Substantia nigra (tissue), 51 donors: ENCODE measurements at places on chromosomes 12 and 14.

DNA sequence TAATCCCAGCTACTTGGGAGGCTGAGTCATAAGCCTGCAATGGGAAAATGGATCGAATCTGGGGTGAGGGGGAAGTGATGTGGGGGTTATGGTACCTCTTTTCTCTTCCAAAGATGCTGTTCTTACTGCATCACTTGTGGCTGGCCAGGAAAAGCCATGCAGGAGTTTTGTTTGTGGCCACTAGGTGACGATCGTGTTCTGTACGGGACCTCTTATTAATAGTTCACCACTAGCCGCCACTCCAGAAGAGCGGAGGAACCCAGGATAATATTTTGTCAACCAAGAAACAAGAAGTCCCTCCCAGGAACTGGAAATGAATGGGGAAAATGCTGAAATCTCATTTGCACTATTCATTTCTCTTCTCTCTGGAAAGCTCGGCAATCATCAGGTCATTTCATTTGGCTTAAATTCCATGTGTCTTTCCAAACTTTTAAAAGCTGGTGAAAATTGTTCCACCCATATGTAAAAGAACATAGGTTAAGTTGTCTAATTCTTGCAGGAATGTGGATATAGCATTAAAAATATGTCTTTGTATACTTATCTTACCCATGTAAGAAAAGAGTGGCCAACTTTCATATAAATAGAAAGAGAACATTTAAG lies 8.9 kb downstream of the GPR65 start:
- DNase-seq, result peak; percentile 11

- DNase-seq, result no peak
These were observed 106.7 kb downstream of the PPP2R5E start for GRCh38 chr14:63436286-63437098.

DNA sequence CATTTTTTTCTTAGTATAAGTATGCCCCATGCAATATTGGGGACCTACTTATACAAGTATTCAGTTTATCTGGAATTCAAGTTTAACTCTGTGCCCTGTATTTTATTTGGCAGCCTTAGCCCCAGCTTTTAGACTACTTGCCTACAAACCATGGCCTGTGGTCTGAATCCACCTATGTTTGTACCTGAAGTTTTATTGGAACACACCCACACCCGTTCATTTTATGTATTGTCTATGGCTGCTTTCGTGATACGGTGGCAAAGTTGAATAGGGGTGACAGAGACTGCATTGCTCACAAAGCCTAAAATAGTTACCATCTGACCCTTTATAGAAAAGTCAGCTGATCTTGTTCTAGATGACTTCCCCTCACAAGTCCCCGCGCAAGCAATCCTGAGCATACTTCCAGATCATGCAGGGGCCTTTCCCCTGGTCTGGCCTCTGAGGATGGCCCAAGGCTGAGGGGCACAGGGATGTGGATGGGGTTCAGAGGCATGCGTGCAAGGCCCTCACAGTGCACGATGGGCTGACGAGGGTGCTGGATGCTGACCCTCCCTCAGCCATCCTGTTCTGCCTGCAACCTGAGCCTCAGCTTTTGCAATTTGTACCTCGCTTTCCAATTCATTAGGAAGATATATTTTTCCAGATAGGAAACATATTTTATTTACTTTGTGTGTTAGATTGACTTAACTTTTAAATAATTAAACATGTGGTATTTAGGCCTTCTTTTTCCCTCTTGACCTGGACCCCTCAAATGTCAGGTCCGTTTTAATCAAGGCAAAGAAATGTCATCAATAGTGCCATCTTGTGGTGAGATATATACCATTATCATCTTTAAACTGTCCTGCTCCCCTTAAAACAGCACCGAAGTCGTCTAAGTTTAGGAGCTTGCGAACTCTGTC lies 527.3 kb upstream of the CCDC196 start:
- DNase-seq, result no peak

DNA sequence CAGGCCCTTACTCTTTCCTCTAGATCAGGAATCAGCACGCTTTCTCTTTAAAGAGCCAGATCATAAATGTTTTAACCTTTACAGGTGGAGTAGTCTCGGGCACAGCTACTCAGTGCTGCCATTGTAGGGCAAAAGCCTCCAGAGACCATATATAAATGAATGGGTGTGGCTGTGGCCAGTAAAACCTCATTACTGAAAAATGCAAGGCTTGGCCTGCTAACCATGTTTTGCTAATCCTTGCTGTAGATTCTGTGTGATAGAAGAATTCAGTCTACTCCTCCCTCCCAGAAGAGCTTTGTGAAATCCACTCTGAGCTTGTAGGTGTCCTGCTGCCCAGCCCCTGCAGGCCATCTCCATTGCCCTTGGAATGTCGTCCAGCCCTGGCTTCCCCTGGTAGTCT lies 58.1 kb downstream of the HSP90AA1 start:
- no peak for DNase-seq

DNA sequence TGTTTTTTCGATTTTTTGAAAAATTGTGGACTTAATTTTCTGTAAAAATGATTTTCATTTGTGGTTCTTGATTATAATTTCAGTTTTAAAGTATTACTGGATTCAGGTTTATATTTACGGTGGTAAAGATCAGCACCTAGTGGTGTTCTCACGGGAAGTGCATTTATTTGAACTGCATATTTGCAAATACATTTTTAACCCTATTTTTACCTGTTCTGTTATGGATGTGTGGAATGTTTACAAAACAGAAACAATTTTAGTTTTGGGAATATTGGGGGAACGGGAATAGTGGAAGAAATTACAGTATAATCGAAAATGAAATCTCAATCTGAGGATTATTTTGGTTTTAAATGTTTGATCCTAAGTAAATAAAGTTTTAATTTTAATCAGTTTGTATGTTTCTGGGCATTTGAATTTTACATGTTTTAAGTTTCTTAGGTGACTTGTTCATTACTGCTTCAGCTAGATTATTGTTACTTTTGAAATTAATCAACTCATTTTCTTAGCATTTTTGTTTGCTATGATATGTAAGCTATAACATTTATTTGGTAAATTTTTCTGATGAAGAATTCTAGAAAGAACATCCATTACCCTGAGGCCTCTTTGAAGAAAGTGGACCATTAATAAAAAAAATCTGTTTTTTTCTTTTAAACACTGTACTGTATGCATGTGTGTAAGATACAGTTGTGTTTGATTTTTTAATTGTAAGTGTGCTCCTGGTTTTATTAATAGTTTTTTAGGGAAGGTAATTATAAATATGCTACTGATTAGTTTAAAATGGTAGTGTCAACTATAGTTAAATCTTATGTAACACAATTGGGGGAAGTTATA lies 942 bp downstream of the ATF7IP start:
- DNase-seq, result no peak

DNA sequence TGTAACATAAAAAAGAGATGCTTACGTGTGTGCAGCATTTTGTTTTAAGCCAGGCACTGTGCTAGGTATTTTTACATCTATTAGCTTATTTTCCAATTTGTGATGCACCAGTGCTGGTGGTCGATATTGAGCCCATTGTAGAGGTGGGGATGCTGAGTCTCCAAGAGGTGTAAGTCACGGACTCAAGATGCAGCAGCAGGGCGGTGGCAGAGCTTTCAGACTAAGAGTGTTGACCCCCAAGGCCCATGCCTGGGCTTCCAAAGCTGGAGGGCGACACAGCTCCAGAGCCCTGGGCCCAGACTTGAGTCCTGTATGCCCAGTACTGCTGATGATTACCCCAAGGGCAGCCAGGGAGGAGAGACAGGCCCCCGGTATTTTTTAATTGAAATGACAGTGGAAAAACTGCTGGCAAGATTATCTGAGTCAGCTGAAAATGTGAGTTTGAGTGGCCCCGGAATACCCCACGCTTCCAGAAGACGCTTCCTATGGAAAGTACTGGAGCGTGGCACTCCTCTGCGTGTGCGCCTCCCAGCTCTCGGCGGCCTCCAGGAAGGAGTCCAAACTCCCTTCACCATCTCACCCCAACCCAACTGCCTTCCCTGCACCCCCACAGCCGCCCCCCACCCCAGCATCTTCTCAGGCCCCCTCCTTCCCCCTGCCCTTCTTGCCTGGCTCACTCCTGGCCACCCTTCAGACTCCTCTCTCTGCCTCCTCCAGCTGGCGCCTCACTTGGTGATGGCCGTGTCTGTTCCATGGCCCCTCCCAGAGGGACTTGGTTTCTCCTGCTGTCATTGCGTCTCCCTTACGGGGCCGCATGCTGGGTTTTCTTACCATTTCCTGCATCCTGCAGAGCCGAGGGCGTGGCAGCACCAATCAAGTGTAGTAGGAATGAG lies 40.7 kb downstream of the ELK3 start:
- peak; percentile 52 for DNase-seq

DNA sequence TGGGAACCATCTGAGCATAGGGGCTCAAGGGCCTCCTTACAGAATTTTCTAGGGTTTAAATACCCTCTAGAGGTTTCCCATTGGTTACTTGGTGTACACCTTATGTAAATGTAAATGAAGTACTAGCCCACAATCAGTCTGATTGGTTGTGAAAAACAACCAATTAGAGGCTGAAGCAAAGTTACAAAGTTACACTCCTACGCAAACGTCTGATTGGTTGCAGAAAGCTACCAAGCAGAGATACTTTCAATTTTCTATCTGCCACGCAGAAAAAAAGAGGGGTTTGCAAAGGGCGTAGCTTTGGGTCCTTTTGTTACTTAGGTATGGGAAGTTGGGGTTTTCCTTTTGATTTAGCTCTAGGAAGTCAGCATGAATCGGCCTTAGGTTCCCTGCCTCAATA lies 1.8 kb upstream of the TMEM19 start:
- no peak for DNase-seq

- DNase-seq, result no peak
These were observed 2.8 kb upstream of the ART4 start for GRCh38 chr12:14846042-14846587.

DNA sequence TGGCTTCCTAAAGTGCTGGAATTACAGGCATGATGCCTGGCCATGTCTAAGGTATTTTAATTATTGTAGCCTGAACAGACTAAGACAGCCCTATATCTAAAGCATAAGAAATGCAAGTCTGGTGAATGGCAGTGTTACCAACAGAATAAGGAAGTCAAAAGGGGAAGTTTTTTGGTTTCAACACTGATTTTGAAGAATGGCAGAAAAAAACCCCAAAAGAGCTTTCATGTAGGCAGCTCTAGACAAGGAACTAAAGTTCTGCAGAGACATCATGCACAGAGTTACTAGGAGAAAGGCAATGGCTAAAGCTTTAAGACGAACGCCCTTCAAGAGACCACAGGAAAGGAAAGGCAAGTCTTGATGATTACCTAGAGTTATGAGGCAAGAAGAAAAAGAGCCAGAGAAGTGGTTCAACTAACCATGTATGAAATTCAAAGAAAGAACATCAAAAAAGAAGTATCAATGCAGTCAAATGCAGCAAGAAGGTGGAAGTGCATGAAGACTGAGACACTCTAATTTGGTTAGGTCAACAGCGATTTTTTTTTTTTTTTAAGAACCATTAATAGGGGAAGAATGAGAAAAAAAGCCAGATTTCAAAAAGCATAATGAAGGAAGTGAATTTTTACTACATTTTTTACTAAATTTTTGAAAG lies 50.8 kb downstream of the RPS6KA5 start:
- no peak for DNase-seq

GRCh38 chr14:21723431-21724045 lies 49.9 kb upstream of the OR4E1 start:
- DNase-seq, result no peak

DNA sequence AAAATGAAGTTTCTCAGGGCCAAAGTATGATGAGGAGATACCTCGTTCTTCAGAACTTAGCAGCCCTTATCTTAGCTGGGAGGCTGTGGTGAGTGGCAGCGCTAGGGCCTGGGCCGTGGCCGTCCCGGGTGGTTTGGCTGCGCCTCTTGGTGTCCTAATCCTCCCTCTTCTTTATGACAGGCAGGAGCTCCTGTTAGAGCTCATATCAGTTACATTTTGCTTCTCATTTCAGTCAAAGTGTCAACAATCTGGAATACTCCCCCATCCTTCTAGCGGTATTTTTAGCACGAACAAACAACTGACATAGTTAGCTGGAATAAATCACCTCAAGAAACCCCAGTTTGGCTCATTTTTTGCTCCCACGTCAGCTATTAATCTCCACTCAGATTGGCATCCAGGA lies 188.8 kb downstream of the TTC7B start:
- no peak for DNase-seq

- DNase-seq, result no peak
These were observed 24.3 kb downstream of the PPP1CC start for GRCh38 chr12:110718222-110718908.

DNA sequence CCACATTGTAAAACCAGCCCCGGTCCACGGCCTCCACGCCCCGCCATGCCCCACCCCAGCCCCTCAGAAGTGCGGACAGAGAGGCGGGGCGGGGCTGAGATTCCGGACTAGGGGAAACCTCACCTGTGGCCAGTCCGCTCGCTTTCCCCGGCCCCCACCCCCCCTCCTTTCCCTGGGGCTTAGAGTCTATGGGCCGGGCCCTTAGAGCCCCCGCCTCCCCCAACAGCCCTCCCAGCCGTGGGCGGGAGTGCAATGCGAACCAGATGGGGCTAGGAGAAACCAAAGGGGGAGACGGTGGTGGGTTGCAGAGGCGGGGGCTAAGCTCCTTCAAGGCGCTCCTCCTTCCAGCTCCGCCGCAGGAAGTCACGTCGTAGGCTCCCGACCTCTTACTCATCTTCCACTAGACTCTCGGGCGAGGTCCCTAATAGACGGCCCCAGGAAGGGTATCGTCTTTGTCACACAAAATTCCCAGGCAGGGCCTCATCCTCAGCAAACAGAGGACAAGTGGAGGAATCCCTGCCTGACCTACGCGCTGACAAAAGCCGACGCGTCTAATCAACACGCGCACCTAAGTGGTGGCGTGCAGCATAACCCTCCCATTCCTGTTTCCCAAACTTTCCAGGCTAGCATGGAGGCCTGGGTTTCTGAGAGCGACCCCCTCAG lies 1.1 kb upstream of the NAB2 start:
- no peak for DNase-seq

DNA sequence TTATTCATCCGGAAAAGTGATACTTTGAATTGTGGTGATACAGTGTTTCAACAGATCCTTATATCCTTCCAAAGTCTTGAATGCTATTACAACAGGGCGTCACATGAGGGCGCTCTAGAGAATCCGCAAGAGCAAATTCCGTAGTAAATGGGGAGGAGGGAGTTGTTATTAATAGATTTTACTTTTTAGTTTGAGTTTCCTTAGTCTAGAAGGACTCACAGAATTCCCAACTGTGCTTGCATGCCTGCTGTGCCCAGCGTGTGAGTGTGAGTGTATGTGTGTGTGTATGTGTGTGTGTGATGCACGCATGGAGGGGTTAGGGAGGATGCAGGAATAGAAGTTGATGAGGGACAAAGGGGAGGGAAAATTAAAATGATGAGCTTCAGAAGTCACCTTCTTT lies 375.3 kb downstream of the C12orf75 start:
- DNase-seq, result no peak

- no peak for DNase-seq
These were observed 1721.5 kb upstream of the SEL1L start for GRCh38 chr14:83255015-83255726.

DNA sequence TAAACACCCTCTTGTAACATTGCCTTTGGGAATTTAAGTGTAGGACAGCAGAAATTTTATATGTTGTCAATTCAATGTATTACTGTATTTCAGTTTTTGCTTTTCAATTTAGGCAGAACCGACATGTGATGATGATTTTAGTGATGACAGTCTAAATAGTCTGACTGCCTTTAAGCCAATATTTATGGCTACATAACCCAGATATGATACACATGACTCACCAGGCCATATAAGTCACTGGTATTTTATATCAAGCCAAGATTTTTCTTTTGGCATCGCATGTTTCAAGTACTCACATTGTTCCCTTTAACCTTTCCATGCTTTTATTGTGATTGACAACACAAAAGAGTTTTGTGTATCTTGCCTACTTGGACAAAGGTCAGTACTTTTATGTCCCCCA lies 13.6 kb upstream of the PPM1A start:
- DNase-seq, result no peak

- no peak for DNase-seq
These were observed 1.7 kb downstream of the PAWR start for GRCh38 chr12:79689061-79689476.
